GM13976 (cell line): ENCODE measurements at places on chromosomes 6 and 20.

DNA sequence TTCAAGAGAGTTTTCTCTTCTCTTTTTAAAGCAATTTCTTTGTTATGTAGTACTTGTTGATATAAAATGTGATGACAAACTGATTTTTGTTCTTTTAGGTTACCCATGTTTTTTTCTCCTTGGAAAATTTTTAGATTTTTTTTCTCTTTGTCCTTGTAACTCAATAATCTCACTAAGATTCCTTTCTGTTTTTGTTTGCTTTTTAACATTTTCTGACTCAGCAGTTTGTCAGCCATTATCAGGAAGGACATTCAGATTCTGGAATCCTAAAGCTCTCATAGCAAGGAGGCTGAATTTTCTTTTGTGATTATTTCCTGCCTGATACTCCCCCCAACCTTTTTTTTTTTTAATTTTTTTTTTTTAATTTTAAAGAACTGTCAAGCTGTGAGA, 75.2 kb upstream of the CITED2 start:
- no peak for DNase-seq

DNA sequence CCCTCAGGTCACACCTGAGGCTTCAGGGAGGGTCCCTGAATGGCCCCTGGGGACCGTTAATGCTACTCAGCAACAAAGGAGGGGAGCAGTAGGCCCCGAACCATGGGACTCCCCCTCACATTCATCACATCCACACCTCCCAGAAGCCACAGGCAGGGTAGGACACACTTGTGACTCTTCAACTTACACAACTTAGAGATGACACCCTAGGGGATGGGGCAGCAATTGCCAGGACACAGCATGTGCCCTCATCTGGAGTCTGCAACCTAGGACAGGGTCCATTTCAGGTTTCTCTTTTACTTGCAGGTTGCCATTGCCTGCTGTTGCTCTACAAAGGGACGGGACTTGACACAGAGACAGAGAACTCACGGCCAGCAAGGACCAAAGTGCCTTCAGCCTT, 770 bp downstream of the ULBP3 start:
- no peak for DNase-seq

DNA sequence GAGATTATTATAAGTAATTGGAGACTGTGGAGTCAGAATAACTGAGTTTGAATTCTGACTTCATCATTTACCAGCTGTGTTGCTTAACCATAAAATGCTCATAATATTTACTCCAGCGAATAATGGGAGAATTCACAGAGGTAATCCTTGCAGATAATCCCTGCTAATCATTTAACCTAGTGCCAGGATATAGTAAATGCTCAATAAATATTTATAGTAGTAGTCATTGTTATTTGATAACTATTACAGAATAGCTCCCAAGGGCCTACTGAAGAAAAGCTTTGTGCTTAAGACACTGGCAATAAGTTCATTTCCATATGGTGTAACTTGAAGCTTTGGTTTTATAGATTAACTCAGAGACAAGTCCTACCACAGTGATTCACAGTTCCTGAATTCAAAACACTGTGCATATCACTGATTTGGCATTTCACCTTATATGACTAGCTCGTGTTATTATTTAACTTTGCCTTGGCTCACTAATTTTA, 208.8 kb upstream of the PLCB4 start:
- DNase-seq = no peak

DNA sequence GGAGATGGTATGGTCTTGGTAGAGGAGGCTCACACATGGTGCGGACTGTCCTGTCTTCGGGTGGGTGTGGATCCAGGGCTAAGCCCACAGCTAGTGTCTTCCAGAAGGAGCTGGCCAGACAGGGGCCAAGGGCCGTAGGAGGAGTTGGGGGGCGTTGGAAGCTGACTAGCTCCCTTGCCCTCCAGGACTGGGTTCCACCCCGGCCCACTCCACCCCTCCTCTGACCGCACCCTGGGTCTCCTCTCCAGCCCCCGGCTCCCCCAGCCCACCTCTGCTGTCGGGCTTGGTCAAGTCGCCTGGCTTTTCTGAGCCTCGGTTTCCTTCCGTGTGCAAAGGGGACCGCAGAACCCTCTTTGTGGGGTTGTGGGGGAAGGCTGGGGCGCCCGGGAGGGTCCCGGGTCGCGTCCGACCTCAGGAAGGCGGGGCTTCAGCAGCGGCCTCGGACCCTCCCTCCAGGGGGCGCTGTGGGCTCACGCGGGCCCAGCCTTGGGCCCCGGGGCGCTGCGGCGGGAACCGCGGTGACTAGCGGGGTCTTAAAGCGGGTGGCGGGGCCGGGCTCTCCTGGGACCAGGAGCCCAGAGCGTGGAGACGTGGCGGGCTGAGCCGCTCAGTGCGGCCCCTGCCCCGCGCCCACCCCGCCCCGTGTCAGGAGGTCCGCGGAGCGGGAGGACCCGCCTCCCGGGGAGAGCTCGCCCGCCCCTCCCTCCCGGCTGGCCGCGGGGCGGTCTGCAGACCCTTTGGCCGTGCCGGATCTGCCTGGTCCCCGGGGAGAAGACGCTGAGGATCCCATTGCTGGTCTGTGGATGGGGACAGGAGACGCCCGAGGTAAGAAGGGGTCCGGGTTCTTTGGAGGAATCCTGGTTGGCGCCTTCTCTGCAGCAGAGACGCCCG, 5.4 kb downstream of the NPBWR2 start:
- DNase-seq = peak; percentile 90

DNA sequence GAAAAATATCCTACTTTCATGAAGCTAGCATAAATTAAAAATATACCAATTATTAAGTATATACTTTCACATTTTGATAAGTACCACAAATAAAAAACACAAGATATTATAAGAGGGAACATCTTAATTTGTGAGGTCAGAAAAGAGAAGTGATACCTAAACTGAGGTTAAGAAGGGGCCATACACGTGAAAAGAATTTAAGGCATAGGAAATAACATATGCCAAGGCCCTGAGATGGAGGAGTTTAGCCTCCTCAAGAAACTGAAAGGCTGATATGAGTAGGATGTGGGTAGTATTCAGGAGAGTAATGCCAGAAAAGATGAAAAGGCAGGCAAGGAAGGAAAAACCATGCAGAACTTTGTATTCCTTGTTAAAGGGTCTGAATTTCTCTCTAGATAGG, 116.6 kb upstream of the HTR1E start:
- DNase-seq = no peak

- no peak for DNase-seq
Observed at GRCh38 chr20:38043512-38044300, 10.2 kb downstream of the RPRD1B start.

GRCh38 chr6:4446982-4447381, 311.6 kb upstream of the ECI2 start:
- no peak for DNase-seq
